ENCODE measurements at places on chromosomes 7 and 10.

GRCh38 chr10:103649654-103650423 lies 156.3 kb downstream of the NEURL1 start:
- no peak for DNase-seq

GRCh38 chr7:106047184-106047583 lies 64.9 kb downstream of the SYPL1 start:
- DNase-seq, result no peak

DNA sequence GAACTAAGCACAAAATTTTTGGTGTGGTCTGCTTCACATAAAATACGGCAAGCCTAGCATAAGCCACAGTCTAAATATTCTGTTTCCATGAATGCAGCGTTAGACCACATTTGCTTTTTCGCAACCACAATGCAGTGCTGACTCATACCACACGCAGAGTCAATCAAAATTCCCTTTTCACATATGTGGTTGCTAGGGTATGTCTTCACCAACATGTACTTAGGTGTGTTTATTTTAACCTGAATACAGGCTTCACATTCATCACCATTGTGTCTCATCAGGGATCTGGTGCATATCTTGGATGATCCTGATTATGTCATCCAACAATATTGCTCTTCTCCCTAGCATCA lies 90.8 kb downstream of the CHN2 start:
- peak; percentile 50 for DNase-seq

DNA sequence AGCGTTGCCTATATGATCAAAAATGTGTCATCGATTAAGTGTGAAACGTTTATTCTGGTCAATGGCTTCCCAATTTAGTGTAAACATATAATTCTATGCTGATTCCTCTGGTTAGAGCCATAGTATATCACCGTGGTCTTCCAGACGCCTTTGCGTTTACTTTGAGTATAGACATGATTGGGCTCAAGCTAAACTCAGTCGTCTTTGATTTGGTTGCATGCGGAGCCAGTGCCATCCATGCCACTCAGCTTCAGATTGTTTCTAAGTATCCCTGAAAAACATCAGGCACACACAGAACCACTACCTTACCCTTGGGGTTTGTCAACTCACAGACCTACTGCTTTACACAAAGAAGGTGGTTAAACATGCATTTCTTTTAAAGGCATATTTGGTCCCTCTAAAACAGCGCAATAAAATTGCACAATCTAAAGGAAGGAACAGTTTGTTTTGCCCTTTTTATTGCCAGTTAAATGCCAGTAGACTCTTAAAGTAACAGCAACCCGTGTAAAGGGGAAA lies 273.6 kb upstream of the KLF6 start:
- DNase-seq, result no peak

DNA sequence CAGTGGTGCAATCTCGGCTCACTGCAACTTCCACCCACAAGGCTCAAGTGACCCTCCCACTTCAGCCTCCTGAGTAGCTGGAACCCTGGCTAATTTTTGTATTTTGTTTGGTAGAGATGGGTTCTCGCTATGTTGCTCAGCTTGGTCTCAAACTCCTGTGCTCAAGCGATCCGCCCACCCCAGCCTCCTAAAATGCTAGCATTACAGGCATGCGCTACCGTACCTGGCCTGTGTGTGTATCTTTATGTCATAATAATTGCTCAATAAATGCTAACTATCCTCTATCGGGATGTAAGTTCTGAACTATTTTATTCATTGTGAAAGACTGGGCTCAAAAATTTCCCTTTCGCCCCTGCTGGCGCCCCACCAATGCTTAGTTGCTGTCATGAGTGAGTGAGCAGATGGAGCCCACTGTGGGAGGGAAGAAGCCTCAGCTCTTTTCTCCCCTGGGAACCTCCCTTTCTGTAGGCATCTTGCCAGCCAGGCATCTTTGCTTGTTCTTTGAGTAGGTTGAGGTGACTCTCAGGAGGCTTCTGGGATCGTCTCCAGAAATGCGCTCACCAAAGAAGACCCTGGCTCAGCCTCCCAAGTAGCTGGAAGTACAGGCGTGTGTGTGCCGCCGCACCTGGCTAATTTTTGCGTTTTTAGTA lies 38.3 kb downstream of the CAMK1D start:
- DNase-seq, result no peak

GRCh38 chr10:122282909-122283308 lies 11.8 kb downstream of the BTBD16 start:
- DNase-seq, result no peak

DNA sequence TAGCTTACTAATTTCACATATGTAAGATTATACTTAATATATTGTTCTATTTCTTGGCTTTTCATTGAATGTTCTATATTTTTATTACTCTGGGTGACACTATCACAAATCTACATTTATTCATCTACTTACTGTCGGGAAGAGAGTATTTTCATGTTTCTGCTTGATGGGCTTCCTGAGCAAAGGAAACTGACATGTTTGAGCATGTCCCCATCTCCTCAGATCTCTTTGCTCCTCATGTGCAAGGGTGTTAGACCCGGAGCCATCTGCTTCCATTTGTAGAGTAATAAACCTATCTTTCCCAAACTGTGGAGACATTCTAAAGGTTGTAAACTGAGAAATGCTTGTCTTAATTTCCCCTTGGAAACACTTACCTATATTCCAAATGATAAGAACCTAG lies 103.5 kb downstream of the LSMEM1 start:
- DNase-seq, result no peak

- DNase-seq, result no peak
Observed at GRCh38 chr7:38902449-38902848, 6.5 kb downstream of the VPS41 start.

GRCh38 chr7:35253710-35254495 lies at the start of gene TBX20:
Gene TBX20, minus strand, starts transcription at chr7:35254100. Its CDS starts 480 bp downstream, at chr7:35253620.
- DNase-seq, result peak; percentile 1

DNA sequence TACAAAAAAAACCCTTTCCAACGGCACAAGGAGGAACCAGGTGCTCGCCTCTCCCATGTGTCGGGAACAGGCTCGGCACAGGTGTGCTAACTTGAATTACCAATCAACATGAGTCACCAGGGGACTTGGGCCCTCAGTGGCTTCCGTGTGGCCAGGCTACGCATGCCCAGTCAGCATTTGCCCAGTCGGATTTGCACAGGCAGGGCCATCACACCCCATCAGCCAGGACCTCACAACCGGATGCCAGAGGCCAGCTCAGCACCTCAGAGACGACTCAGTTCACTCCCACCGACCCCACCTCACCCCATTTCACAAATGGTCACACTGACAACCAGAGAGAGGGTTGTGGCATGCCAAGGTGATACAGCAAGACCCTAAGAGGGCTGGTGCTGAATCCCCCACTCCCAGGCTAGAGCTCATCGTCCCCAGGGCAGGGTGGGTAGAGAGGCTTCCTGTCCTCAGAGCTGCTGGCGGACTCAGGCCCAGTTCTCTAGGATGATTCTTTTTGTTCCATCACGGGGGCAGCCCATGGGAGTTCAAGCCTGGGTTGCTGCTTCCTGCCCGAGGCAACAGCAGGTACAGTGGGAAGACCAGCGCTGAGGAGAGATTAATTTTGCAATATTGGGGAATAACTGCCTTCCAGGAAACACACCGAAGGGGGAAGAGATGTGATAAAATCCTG lies 13.6 kb downstream of the ANXA11 start:
- DNase-seq, result no peak

DNA sequence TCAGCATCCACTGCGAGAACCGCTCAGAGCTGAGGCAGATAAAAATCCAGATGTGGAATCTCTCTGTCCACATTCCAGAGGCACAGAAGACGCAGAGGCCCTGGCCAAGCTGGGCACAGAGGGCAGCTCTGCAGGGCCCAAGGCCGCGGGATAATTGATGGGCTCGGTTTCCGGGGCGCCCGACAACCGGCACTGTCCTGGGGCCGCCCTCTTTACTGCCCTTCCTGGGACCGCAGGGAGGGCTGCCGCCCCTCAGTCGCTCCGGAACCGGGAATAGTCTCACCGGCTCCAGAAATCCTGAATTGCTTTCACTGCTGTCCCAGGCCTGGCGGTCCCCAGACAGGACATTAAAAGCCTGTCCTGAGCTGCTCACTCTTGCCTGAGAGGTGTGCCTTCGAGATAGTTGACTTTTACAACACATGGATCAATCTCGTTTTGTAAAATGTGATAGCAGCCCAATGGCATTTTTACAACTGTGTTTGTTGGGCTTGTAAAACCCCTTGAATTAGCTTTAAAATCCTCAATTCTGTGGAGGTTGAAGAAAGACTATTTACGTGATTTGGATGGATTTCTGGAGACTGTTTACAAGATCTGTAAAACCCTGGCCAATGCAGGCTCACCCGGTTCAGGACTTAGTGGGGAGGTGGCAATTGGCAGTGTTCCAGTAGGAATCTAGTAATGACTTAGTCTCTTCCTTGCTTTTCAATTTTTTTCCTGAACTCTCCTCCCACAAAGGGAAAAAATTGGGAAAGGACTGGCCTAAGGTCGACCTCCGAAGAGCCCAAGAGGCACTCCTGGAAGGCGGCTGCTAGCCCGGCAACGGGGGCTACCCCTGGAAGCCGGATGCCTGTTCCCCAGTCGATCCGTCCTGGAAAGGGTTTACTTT lies 1.4 kb upstream of the HOXA6 start:
- DNase-seq, result no peak

- no peak for DNase-seq
Observed at GRCh38 chr7:70596598-70596913, 535.4 kb upstream of the GALNT17 start.

- peak; percentile 91 for DNase-seq
Observed at GRCh38 chr7:100177045-100178001, at the start of the genes GPC2 and STAG3. Gene GPC2, minus strand, starts transcription at chr7:100177381. Its CDS starts 182 bp downstream, at chr7:100177199. Gene STAG3, plus strand, starts transcription at chr7:100177918. Its CDS starts 2,639 bp downstream, at chr7:100180557.

DNA sequence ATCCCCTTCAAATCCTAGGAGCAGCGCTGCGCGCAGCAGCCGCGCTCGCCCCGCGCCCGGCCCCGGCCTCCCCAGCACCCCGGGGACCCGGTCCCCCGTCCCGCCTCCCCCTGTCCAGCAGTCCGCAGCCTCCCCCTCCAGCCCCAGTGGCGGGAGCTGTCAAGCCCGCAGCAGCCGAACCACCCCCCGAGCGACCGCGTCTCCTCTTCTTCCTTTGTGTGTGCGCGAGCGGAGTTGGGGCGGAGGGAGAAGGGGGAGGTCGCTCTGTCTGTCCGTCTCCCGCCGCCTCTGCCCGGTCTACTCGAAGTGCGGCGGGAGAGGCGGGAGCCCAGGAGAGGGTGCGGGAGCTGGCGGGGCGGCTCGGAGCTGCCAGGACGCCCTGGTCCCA lies 375 bp upstream of the CHN2 start:
- no peak for DNase-seq

GRCh38 chr7:40700653-40701421 lies 566.0 kb downstream of the SUGCT start:
- DNase-seq, result no peak

Measured in GM04504 (cell line).